ENCODE measurements at places on chromosomes 12 and 14. TPM values are rescaled to one million over a fixed set of nuclear protein-coding genes. Genes with fewer than 3 reads are reported as not detected.

Gene GMFB
- 68.9 TPM for total RNA-seq

Gene ZNF641
- 0.22 TPM for total RNA-seq

Gene PABPN1
- total RNA-seq, result 46.2 TPM

Gene LHX5
- total RNA-seq, result not detected

Gene ATP2B1
- total RNA-seq, result 15.7 TPM

Gene TIGAR
- 14.8 TPM for total RNA-seq

Gene AMN
- 0.20 TPM for total RNA-seq

Gene SLC6A15
- 9.3 TPM for total RNA-seq

Gene DPY19L2
- 0.65 TPM for total RNA-seq

Gene RNASE3
- not detected for total RNA-seq

Gene FAIM2
- not detected for total RNA-seq

Gene PTGDR
- not detected for total RNA-seq

Gene C12orf54
- not detected for total RNA-seq

Gene TMEM121
- total RNA-seq, result 5.8 TPM

Measured in lung microvascular endothelial cell (primary cell).